ENCODE measurements at places on chromosomes 1 and 21. TPM values are rescaled to one million over a fixed set of nuclear protein-coding genes. Genes with fewer than 3 reads are reported as not detected.

The UMODL1 gene
- not detected for total RNA-seq

The HPCAL4 gene
- 0.24 TPM for total RNA-seq

The C1orf226 gene
- total RNA-seq, result 0.24 TPM

The RAD54L gene
- total RNA-seq, result 0.96 TPM

The PLA2G2C gene
- total RNA-seq, result not detected

The GGPS1 gene
- 33.2 TPM for total RNA-seq

The DVL1 gene
- total RNA-seq, result 265 TPM

The RCOR3 gene
- total RNA-seq, result 9.8 TPM

The PROX1 gene
- total RNA-seq, result 0.43 TPM

Measured in tracheal epithelial cell (primary cell).